ENCODE measurements at places on chromosomes 11 and 22.

GRCh38 chr11:100574894-100575769 lies 112.0 kb upstream of the ARHGAP42 start:
- DNase-seq = no peak

- no peak for DNase-seq
These were observed 507.6 kb downstream of the MIAT start for GRCh38 chr22:27164781-27165503.

- DNase-seq = no peak
These were observed 462.4 kb upstream of the LRRC4C start for GRCh38 chr11:41921746-41922390.

GRCh38 chr11:80873310-80873999 lies 1432.6 kb upstream of the TENM4 start:
- no peak for DNase-seq

DNA sequence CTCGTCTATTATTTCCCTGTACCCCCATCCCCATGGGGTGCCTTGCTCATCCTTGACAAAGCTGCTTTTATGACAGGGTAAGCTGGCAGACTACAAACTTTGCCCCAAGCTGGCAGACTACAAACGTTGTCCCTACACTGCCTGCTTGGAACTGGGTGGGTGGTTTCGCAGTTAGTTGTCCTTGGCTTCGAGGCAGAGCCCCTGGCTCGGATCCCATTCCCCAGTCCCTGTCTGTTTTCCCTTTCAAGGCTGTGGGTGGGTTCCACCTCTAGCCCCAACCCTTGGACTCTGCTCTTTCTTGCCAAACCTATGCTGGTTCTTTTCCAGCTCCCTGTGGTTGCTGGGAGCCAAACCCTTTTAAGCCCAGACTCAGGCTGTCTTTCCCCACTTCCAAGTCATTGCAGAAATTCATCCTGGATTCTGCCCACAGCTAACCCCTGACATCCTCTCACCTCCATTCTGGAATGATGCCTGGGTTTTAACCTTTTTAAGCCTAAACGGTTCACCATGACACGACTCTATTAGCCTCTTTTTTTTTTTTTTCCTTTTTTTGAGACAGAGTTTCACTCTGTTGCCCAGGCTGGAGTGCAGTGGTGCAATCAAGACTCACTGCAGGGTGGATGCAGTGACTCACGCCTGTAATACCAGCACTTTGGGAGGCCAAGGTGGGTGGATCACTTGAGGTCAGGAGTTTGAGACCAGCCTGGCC lies 9.2 kb upstream of the RBM14 start:
- DNase-seq = peak; percentile 15

GRCh38 chr11:44468345-44468988 lies 97.0 kb upstream of the CD82 start:
- no peak for DNase-seq

DNA sequence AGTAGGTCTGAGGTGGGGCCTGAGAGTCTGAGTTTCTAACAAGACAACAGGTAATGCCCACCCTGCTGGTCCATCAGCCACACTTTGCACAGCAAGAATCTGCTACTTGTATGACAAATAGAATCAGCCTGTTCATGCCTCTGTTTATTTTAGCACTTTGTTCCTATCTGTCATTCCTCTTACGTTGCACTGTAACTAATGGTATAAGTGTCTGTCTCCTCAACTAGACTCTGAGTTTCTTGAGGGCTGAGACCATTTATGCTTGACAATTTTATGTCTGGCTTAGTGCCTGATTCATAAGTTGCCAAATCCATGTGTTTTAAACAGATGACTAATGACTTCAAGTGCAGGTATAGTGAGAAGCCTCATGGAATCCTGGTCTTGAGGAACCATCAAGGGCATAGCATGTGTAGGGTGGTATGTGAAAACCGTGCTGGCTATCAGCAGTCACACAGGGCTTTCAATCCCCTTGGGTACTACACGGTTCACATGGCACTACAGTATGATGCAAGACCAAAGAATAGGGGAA lies 209.7 kb downstream of the C11orf91 start:
- no peak for DNase-seq

DNA sequence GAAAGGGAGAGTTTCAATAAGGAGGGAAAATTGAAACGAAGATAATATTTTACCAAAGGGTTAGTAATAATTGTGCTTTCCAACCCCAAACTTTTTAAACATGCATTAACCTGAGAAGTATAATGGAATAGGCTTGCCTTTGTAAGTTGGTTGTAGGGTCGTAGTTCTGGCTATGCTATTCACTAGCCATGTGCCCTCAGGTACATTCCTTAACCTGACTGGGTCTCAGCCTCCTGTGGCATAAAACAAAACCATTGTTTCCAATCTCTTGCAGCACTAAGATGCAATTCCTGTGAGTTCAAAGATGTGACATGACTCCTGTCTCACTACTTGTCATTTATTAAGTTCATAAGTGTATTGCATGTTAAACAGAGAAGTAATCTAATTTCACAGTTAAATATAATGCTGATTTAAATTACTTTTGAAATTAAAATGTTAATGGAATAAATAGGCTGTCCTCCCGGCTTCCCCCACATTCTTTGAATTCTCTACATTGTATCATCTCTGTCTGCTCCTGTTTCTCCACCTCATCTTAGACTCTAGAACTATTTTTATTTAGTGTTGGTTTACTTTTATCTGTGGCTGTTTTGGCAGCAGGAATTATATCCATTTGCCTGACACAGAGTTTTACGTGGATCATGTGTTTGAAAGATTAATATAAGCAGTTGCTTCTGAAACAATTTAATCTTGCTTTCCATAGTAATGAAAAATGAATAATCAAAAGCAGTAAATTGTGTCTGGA lies 216.3 kb downstream of the FAT3 start:
- no peak for DNase-seq

DNA sequence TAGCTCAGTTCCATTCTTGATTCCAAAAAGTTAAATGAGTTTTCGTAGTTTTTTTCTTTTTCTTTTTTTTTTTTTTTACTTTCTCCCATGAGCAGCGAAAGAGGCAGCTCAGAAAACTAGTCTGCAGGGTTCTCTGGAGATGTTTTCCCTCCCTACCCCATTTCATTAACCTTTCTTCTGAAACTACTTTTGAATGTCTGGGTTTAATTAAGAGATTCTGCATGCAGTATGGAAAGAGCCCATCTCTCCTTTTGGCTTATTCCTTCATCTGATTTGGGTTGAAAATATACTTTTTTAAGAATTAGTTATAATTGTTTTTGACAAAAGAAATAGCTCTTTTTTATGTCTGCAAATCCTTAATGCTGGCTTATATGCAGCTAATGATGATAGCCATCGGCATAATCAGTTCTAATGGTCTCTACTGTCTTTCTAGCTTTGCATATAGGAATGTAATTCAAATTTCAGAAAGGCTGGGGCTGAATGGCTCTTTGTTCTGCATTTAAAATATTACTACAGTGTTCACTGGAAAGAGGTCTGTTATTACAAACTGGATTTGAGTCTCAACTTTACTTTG lies 265.3 kb downstream of the FAT3 start:
- no peak for DNase-seq

GRCh38 chr22:27775087-27775698 lies 26.4 kb downstream of the MN1 start:
- DNase-seq = no peak

- no peak for DNase-seq
These were observed 22.9 kb upstream of the JAM3 start for GRCh38 chr11:134045799-134046635.

- no peak for DNase-seq
These were observed 1.2 kb downstream of the ACRV1 start for GRCh38 chr11:125679397-125679796.

DNA sequence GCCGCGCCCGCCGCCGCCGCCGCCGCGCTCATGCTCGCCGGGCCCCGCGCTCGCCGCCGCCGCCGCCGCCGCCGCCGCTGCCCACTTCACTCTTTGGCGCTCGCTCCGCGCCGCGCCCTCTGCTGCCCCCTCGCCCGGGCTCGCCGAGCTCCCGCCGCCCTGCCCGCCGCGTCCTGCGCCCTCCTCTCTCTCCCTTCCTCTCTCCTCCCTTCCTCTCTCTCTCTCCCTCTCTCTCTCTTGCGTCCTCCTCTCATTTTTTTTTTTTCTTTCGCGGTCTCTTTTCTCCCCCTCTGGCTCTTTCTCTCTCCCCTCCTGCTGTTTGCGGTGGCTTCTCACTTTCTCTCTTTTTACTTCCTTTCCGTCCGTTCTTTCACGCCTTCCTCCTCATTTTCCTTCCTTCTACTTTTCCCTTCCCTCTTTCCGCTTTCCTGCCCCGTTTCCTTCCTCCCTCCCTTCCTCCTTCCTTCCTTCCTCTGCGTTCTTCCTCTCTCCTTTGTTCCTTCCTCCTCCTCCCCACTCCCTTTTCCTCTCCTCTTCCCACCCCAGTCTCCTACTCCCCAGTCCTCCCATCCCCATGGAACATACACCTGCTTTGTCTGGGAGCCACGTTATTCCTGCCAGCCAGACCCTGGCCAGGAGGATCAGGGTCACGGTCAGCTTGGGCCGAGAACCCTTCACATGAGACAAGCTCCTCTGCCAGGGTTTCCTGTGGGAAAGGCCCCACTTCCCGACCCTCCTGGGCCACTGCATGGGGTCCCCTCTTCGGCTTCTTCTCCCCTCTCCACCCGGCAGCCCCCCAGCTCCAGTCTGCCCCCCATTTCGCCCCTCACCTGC lies 19.3 kb upstream of the SHISAL1 start:
- no peak for DNase-seq

- no peak for DNase-seq
These were observed 82.9 kb upstream of the TBCEL start for GRCh38 chr11:120941000-120941399.

GRCh38 chr22:47328550-47329243 lies 566.2 kb downstream of the TBC1D22A start:
- no peak for DNase-seq

DNA sequence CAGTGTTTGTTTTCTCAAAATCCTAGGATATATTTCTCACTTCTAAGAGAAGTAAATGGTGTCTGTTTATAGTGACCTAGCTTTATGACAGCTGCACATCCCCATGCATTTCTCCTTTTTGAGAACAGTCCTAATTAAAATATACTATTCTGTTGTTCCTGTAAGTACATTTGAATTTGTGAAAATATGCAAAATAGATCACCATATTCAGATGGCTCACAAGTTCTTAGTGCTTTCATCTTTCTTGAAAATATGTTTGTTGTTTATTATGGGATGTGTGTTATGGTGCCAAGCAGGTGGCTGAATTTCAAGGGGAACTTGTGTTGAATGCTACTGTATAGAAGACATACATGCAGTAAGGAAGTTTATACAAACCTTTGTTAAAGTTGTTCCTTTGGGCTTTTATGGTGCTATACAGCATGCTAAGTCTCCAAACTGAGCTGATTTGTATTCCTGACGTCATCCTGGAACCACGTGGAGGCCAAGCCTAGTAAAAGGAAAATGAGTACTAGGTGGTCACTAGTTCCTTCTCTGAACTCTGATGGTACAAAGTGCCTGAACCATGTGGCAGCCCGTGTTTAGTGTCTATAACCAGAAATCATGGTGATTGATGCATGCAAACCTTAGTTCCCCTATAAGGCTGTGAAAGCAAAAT lies 7.8 kb upstream of the VSTM5 start:
- DNase-seq = no peak
